Stimulated activated CD8-positive, alpha-beta memory T cell treated with anti-CD3 and anti-CD28 coated beads, Interleukin-4, amount 100 ng/mL, for 1 hour (primary cell): ENCODE measurements at places on chromosomes 1 and 21.

- no peak for DNase-seq
Measured at GRCh38 chr1:56645677-56646305, 677 bp downstream of the PRKAA2 start.

GRCh38 chr1:91507328-91507727 lies 6.7 kb downstream of the CDC7 start:
- no peak for DNase-seq

DNA sequence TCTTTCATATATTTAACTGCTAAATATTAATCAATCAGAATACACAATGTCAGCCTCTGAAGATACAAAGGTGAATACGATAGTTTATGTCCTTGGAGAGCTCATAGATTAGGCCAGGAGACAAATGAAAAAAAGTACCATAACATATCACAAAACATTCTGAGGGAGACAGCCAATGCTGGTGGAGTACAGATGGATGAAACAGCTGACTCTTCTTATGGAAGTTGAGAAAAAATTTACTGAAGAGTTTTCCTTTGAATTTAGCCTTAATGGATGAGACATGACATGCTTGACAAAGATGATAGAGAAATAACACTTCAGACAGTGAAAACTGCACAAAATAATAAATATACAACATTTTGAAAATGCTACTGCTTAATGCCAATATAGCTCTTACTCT lies 193.5 kb downstream of the PDE4B start:
- DNase-seq, result no peak

- DNase-seq, result no peak
Measured at GRCh38 chr1:238898856-238899255, 487.5 kb upstream of the CHRM3 start.

DNA sequence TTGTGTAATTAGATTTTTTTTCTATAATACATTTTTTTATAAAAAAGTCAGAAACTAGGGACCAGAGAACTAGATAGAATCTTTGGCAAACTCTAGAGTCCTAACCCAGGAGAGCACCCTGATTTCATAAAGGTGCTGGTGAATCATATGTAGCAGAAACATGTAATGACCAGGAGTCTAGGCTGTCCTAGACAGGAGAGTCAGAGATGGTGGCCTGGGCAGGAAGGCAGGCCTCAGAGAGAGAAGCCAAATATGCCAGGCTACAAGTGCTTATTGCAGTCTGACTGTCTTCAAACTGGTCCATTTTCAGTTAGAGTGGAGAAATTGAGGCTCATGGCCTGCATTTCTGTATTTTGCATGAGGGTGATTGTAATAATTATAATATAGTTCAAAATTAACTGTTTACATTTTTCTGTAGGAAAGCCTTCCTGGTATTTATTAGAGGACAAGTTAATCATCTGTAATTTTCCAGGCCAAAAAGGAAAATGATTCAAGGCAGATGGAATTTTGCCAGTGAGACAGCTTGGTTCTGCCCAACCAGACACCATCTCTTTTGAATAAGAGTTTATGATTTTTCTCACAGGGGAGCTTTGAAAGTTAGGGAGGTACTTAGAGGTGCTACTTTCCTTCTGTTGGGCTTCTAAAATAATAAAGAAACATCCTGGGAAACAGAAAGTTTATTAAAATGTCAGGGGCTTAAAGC lies 129.8 kb downstream of the S1PR1 start:
- no peak for DNase-seq

DNA sequence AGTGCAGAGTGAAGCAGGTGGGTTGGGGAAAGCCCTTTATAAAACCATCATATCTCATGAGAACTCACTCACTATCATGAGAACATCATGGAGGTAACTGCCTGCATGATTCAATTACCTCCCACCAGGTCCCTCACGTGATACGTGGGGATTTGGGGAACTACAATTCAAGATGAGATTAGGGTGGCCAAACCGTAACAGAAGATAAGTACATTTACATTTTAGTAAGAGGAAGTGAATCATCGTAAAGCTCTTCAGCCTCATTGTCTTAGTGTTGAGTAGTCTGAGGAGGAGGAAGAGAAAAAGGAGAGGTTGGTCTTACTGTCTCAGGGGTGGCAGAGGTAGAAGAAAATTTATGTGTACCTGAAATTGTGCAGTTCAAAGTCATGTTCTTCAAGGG lies 1053.4 kb upstream of the ADGRL4 start:
- no peak for DNase-seq

- no peak for DNase-seq
Measured at GRCh38 chr1:235859789-235860188, 6.9 kb downstream of the LYST start.

DNA sequence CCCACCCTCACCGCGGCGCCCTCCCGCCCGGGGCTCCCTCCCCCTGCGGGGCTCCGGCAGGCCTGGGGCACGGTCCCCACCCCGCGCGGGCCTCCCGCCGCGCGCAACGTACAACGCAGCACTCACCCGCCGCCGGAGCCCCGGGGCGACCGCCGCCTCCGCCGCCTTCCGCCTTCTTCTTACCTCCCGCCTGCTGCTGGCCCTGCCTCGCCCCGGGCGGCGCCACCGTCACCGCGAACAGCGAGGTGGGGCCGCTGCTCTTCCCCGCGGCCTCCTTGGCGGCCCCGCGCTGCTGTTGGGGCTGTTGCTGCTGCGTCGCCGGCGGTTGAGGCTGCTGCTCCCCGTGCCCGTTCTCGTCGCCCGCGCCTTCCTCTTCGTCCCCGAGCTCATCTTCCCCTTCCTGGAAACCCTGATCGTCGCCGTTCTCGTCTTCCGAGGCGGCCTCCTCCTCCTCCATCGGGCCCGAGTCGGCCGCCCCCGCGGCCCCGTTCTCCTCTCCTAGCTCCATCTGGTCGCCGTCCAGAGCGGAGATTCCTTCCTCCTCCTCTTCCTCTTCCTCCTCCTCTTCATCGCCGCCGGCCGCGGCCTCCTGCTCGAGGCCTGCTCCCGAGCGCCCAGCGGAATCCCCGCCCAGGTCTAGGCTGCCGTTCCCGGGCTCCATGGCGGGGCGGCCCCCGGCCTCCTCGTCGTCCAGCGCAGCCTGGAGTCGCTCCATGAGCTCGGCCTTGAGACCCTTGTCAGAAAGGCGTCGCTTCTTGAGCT lies 671 bp downstream of the HNRNPU start:
- DNase-seq, result peak; percentile 11

- no peak for DNase-seq
Measured at GRCh38 chr1:97505289-97505688, 415.5 kb downstream of the DPYD start.

- DNase-seq, result no peak
Measured at GRCh38 chr1:193318347-193318746, 131.9 kb upstream of the B3GALT2 start.

- DNase-seq, result no peak
Measured at GRCh38 chr1:65512967-65513780, 92.7 kb downstream of the LEPR start.

DNA sequence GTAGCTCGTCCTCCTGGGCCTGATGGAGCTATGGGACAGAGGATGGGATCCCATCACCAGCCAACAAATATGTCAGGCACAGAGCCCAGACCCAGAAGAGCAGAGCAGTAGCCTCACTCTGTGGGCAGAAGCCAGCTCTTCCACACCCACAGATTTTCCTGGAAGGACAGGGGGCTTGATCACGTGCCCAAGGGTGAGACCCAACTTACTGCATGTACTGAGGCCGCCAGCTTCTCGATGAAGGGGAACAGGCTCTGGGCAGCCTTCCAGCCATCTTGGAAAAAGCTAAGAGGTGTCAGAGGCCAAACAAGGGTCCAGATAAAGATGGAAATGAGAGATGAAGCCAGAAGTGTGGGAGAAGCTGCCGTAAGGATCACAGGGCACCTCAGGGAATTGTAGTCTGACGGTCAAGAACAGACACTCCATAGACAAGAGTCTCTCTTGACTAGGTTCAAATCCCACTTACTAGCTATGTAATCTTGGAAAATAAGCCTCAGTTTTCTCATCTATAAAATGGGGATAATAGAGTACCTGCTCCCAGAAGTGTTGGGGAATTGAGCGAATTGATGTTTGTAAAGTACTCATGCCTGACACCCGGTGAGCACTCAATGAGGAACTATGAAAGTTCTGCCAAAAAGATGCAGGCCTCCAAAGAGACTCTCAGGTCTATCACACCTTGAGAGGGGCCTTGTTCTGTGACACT lies 17.0 kb upstream of the TCEA3 start:
- DNase-seq, result no peak

GRCh38 chr1:38077523-38078147 lies 31.0 kb upstream of the POU3F1 start:
- DNase-seq, result no peak

DNA sequence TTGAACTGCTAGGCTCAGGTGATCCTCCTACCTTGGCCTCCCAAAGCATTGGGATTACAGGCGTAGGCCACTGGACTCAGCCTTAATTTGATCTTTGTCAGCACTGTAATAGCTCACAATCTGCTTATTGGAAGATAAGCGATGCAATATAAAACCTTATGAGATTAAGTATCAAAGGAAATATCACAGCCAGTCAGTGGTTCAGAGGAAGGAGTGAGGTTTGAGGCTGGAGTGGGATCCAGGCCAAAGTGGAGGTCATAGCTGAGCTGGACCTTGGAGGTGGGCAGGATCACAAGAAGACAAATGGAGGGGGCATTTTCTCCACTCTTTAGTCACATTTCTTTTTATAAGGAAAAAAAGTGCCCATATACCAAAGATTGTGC lies 228.5 kb downstream of the RHOU start:
- no peak for DNase-seq

DNA sequence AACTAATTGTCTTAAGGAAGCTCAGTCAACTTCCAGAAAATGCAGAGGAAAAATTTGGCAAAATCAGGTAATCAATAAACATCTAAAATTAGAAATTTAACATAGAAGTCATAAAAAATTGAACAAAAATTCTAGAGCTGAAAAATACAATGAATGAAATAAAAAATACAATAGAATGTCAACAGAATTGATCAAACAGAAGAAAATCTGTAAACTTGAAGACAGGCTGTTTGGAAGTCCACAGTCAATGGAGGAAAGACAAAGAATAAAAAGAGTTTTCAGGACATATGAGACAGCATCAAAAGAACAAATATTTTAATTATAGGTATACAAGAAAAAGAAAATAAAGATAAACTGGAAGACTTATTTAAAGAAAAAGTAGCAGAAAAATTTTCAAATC lies 469.0 kb downstream of the RWDD3 start:
- no peak for DNase-seq

DNA sequence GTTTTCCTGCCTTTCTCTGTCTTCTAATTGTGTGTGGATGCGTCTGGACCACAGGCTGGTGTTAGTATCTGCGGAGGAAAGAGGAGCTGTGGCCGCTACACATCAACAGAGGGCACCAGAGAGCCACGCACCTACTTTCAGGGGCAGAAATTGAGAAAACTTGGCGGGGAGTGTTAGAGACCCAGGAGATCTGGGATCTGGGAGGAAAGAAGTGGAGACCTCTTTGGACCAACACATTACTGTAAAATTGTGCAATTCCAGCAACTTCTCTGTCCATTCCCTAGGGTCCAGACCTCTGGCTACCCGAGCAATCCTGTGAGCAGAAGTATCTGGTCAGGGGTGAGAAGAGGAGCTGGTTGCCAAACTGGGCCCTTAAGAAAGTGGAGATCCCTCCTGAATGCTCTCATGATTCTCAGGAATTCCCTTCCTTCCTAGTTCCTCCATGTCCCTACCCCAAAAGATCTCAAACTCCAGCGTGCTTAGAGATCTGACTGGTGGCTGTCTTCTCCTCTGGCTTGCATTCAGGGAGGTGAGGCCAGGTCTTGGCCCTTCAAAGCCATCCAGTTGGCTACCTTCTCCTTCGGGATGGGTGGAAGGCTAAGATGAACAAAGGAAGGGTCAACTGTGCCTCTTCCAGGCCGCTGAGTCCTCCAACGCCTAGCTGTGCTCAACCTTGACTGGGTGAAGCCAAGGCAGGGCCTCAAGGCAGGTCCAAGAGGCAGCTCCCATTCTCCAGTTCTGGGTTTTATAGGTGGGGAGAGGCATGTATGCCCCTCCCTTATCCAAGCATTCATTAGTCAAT lies 1.2 kb upstream of the KIRREL1 start:
- DNase-seq, result peak; percentile 2

DNA sequence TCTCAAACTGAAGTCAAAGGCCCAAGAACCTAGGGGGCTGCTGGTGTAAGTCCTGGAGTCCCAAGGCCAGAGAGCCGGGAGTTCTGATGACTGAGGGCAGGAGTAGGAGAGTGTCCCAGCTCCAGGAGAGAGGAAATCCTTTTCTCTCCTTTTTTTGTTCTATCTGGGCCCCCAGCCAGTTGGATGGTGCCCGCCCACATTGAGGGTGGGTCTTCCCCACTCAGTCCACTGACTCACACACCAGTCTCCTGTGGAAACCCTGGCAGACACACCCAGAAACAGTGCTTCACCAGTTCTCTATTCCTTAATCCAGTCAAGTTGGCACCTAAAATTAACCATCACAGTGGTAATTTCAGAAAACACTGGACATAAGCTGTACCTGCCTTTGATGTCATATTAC lies 12.7 kb upstream of the WDR26 start:
- DNase-seq, result no peak

DNA sequence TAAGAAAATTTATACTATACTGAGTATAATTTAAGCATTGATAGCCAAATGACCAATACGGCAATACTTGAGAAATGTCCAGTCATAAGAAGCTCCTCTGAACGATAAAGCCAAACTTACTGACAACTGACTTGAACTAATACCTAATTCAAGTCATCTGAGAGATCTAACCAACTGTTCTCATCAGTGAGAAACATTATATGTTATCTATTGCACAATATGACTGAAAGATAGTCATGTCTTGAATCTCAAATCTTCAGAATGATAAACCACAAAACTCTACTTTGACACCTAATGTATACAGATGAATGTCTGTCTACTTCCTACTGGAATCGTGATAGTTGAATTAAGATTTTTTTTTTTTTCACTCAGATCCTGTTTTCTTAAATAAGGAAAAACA lies 39.0 kb downstream of the APP start:
- DNase-seq, result no peak

DNA sequence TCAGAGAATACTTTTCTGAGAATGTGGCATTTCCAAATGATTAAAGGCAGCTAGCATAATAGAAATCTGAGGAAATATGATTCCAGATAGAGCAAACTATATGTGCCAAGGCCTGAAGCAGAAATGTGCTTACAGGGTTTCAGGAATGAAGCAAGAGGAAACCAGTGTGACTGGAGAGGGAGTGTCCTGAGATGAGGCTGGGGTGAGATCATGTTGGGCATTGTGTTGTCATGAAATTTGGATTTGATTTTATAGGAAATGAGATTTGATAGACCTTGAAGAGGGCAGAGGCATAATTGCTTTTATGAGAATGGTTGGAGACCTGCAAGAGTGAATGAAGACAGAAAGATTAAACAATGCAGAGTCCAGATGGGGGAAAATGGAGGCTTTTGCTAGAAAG lies 338.1 kb upstream of the SNX7 start:
- no peak for DNase-seq
